ENCODE measurements at places on chromosomes 4 and X.
A peak's percentile ranks its signal among the peaks of the same experiment; 100 is the strongest.

DNA sequence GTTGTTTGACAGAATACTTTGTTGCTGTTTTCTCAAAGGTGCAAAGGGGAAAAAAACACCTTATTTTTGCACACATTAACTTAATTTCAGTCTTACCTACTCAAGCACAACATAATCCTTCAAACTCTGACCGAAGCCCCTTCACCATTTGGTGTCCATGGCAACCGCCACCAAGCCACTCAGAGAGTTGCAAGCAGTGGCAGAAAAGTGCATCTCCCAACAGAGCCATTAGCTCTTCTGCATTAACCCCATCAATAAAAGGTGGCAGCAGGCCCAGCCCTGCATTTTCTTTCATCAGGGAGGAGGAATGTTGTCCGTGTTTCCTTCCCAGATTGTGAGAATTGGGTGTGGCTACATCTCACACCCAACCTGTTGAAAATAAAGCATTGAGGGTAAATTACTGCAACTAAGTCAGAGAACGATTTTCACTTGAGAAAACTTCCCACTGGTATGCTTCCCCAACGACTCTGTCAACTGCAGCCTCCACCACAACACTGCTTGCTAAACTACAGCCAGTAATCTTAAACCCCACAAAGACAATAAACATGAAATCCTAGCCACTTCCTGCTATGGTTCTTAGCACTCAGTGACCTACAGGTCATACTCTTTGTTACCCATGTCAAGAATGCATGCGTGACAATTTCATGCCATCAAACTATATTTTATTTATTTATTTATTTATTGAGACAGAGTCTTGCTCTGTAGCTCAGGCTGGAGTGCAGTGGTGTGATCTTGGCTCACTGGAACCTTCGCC is 154.0 kb downstream of the GRIA3 start:
- no peak for DNase-seq

DNA sequence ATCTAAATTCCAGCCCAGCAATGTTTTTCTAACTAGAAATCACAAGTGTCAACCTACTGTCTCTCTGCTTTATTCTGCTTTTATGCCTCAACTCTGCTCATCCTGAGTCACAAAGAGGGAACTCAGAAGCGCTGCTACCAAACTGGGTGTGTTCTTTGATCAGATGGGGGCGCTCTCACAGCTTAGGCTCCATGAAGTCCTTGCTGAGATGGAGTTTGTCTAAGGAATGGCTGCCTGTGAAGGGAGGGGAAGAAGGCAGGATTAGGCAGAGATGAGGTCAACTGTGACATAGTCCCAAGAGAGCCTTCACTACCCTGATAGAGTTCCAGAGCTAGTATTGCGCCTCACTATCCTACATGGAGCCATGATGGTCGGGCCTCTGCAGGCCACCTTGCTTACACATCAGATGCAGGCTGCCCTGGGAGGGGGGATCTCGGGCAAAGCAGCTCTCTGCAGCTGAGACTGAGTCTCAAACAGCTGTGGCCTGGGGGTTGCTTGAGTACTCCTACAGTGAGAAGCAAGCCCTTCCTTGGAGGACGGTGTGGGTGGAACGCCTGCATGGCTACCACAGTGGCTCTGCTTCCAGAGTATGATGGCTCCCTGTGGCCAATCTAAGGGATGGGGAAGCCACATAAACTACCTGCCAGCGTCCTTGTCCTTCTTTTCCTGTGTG is 219.9 kb downstream of the CCNG2 start:
- no peak for DNase-seq

DNA sequence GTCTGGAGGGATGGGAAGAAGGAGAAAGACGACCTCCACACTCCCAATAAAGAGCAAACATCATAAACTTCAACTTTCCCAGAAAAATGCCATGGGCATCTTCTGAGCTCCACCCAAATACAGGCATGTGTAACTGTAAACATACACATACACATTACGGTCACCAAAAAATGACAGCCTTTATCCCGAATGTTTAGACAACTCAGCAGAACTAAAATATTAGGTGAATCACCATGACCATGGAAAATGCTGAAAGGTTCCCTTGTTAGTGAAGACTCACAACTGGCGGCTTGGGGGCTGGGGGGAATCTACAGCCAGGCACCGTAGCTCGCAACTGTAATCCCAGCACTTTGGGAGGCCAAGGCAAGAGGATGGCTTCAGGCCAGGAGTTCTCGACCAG is 33.0 kb downstream of the PRKX start:
- DNase-seq = no peak

GRCh38 chr4:64539234-64539849 is 130.1 kb upstream of the TECRL start:
- peak; percentile 50 for DNase-seq

DNA sequence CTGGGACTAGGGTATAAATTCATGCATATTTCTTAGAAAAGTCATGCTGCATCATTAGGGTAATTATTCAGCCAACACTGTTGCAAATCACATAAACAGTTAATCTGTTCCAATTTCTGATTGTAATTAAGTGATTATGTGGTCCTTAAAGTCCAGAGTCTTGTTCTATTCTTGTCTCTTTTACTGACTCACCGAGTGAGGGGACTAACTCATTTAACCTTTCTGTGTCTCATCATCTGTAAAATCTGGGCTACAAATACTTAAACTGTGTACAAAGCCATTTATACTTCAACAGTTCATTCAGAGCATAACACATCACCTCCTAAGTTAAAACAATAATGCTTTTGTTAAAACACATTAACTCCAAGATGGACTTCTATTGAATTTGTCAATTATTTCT is 65.4 kb upstream of the KLHL13 start:
- DNase-seq = no peak

DNA sequence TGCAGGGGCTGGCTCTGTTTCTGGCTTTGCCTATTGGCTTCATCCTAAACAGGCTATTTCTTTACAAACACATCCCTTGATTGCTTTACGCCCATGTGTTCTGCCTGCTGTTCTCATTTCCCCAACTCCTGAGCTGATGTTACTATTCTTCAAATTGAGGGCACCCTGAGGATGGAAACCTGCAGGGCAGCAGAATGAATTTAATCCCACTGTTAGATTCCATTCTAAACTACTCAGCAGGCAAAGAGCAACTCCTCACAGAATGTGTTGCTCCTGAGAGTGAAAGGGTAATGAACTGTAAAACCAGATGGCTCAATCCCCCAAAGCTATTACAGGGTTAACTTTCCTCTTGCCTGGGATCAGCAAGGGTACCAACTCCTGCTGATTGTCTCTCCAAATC is 75.7 kb downstream of the ANKRD50 start:
- no peak for DNase-seq

DNA sequence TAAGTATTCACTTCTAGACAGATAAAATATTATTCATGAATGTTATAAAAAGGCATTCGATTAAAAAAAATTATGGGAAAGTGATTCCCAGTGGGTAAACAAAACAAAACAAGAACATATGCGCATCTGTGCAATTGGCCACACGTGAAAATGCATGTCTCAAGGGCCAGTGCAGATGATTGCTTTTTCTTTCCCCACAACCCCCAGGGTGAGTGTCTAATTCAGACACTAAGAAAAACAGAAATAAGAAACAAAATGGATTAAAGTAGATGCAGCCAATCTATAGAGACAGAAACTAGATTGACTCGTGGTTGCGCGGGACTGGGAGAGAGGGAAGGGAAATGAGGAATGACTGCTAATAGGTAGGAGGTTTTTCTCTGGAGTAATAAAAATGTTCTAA is 49.5 kb downstream of the GPM6A start:
- DNase-seq = no peak

DNA sequence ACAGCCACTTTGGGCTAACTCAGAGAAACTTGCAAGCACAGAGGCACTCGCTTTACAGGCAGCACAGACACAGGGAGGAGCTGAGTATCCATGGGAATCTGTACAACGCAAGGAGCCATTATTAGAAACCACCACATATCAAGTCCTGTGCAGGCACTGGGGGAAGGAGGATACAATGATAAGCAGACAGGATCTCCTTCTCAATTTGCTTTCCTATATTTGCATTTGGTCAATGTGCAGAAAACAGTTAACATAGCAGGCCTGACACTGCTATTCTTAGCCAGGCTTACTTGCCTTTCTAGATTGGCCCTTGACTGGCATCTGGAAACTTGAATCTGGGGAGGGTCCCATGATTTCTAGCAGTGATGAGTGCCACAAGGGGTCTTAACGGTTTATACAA is 65.8 kb downstream of the TEC start:
- DNase-seq = no peak

- no peak for DNase-seq
Observed at GRCh38 chr4:90317785-90318184, 190.6 kb downstream of the CCSER1 start.

DNA sequence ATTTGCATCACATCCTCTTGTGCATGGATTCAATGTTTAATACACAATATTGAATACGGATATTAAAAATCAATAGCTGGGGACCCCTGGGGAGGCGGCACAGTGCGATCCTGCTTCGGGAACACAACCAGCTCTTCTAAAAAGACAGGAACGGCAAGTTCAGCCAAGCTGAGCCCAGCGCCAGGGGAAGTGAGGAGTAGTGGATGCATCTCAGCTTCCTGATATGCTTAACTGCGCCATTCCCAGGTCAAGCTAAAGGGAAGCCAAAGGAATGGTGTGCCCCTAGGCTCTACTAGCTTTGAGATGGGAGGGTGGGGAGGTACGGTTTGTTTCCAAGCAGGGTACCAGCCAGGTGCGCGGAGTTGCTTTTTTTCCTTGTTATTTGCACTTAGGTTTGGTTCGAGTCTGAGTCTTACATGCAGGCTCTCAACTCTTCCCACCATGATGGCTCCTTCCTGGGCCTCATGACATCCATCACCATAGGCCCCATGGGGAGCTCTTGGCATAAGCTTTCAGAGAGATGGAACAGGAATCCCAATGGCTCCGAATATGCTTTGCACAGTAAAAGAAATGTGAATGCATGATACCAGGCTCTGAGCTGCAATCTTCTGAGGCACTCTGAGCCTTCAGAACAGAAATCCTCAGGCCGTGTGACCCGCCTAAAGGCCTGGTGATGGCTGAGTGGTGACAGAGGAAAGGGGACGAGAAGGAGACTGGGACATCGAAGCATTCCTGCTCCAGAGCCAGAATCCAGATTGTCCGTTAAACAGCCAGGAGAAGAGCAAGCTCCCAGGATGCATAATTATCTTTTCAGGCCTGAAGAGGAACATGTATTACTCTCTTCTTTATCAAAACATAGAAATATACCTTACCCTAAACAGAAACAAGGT is 51.8 kb upstream of the BCOR start:
- no peak for DNase-seq

DNA sequence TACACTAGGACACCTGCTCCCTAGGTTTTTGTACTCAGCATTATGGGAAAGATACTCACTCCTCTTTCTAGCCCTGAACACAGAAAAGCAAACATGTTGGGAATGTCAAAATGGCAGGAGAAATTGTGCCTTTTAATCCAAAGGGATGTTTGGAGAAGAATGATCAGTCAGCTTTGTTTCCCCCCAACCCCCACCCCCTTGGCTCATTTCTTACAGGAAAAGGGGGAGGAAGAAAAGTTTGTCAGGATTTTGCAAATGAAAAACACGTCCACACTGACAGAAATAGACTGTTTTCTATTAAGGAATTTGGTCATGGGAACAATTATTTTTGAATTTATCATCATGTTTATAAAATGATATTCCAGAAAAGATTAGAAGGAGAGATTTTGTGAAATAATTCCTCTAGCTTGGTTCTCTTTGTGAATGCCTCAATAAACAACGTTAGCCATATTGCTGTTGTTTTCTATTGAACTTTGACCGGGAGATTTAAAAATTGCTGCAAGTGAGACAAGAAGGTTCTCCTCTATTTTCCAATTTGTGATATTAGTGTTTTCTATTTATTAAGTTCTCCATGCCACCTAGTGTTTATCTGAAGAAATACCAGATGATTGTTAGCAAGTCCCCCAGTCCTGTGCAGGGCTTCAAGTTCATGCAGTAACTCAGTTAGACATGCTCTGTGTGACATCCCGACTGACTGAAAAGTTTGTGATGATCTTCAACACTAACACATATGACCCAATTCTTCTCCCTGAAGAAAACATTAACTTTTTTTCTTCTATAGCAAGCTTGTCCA is 31.3 kb upstream of the TFDP3 start:
- no peak for DNase-seq

- DNase-seq = no peak
Observed at GRCh38 chr4:183504930-183505610, at the start of gene ING2. Gene ING2 (plus strand): TSS chr4:183505058. CDS start chr4:183505196, 138 bp downstream.

DNA sequence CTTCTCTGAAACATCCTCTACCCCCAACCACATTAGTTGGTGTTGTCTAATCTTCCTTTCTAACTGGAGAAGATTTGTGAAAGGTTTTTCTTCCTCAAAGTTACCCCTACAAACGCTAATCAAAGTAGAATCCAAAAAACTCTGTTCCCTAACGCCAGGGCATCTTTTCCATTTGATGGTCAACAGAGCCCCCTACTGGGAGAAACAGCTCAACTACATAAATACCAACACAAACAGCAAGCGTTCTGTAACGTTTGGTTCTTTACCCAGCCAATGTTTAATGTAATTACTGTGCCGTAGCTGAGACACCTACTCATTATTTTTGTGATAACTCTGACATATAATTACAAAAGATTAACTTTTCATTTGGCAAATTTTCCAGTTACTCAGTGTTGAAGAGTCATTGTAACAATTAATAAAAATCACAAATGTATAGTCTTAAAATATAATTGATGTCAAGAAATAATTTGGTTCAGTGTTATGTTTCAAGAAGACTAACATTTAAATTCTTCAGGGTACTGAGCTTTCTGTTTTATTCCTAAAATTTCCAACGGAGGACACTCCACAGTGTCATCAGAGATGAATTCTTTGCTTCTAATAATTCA is 94.9 kb upstream of the TBC1D9 start:
- peak; percentile 56 for DNase-seq

DNA sequence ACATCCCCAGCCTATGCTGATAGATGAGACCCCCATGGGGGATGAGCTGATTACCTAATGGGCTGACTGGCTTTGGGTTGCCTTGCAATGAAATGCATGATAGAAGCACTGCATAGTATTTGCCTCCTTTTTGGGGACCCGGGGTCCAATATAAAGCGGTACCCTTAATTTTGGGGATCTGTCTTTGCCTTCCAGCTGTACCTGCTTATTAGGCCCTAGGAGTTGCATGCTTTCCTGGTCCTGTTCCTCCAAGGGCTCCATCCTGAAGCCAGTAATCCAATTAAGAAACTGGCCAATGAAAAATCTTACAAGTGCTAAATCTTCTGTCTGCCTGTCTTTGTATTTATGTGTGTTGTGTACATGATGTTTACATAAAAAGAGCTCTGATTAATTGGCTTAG is 791.6 kb downstream of the TRIML1 start:
- peak; percentile 17 for DNase-seq

- no peak for DNase-seq
Observed at GRCh38 chr4:158003212-158003611, 169.6 kb downstream of the GASK1B start.

- no peak for DNase-seq
Observed at GRCh38 chr4:80183250-80184052, 13.9 kb upstream of the PRDM8 start.

- DNase-seq = no peak
Observed at GRCh38 chr4:152062936-152063620, 302.3 kb upstream of the GATB start.

DNA sequence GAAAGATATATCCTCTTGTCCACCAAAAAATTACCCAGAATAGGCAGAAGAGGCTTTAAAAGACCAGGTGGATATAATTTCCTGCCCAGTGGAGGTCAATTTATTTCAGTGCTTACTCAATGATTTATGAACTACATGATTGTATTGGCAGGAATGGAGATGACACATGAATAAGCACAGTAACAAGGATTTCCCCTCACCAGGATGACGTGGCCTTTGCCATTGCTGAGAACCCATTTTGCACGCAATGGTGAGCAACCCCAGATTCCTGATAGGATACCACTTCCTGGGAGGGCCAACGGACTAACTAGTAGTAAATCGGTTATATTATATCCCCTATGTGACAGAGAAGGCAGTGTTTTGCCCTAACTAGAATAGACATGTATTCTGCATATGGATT is 11.6 kb upstream of the TTC29 start:
- DNase-seq = no peak

Measured in neural crest cell (in vitro differentiated cells).